NCI-H1105 (cell line): ENCODE measurements at places on chromosomes 11 and 22.
A peak's percentile ranks its signal among the peaks of the same experiment; 100 is the strongest.

DNA sequence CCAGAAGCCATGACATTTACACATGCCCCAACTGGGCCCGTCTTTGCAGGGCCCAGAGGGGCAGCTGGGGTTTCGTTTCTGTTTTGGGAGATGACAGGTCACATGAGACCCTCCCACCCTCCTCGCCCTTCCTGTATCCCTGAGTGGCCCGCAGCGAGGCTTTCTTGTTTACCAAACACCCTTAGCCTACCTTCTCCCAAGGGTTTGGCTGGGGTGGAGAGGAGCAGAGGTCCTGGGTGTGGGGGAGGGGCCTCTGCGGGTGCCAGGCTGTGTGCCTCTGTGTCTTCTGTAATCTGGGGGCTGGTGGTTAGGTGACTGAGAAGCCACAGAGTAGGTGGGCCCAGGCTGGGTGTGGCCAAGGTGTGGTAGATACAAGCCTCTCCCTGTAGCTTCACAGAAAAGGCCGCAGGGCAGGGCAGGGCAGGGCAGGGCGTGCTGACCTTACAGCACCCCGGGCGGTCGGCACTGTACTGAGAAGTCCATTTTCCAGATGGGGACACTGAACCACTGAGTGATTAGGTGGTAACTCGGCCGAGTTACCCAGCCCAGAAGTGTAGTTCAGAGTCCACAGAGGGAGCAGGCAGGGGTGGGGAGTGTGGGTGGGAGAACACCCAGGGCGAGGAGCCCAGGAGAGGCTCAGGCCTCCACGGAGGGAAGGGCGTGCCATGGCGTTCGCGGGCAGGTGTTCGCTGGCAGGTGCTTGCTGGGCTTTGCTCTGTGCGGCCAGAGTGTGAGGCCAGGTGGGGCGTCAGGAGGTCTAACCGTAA lies 8.7 kb downstream of the PRR5 start:
- DNase-seq, result peak; percentile 57

DNA sequence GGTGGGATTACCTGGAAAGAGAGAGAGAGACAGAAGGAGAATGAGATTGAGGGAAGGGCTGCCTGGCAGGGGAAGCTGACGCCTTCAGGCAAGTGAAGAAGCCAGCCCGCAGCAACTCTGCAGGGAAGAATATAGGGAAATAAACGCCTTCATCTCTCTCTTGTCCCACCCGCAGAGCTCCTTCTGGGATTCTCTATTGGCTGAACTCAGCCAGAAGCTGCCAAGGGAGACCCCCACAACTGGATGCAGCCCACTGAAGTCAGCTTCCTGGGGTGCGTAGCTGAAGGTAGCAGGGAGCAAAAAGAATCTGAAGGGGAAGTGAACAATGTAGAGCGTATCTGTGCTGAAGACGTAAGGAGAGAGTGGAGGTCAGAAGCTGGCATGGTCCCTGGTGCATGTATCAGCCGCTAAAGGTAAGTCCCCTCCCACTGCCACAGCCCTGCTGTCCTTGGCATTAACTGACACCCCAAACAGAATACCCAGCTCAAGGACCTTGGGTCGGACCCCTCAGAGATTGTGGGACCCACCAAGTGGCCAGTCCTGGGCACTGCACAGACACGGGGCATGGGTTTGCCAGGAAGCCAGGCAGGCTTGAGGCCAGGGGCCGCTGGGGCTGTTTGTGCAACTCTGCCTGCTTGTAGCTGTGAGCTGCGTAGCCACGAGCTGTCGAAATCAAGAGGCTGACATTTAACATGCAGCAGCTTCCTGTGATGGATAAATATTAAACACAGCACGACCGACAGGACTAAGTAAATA lies 469.9 kb downstream of the MN1 start:
- DNase-seq, result no peak

- no peak for DNase-seq
Observed at GRCh38 chr11:37108436-37109285, 510.6 kb upstream of the RAG2 start.

GRCh38 chr11:30046578-30046945 lies 29.7 kb upstream of the KCNA4 start:
- DNase-seq, result no peak

- no peak for DNase-seq
Observed at GRCh38 chr11:115942011-115942410, 437.8 kb upstream of the CADM1 start.

DNA sequence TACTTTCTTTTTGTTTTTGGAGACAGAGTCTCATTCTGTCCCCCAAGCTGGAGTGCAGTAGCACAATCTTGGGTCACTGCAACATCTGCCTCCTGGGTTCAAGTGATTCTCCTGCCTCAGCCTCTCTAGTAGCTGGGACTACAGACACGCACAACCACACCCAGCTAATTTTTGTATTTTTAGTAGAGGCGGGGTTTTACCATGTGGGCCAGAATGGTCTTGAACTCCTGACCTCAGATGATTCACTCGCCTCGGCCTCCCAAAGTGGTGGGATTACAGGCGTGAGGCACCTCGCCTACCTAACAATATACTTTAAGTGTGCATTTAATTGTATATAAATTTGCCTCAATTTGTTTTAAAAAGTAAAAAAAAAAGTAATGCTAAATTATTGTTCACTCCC lies 38.4 kb downstream of the GRK3 start:
- DNase-seq, result no peak

- peak; percentile 32 for DNase-seq
Observed at GRCh38 chr11:108654994-108655631, 9.8 kb upstream of the DDX10 start.

DNA sequence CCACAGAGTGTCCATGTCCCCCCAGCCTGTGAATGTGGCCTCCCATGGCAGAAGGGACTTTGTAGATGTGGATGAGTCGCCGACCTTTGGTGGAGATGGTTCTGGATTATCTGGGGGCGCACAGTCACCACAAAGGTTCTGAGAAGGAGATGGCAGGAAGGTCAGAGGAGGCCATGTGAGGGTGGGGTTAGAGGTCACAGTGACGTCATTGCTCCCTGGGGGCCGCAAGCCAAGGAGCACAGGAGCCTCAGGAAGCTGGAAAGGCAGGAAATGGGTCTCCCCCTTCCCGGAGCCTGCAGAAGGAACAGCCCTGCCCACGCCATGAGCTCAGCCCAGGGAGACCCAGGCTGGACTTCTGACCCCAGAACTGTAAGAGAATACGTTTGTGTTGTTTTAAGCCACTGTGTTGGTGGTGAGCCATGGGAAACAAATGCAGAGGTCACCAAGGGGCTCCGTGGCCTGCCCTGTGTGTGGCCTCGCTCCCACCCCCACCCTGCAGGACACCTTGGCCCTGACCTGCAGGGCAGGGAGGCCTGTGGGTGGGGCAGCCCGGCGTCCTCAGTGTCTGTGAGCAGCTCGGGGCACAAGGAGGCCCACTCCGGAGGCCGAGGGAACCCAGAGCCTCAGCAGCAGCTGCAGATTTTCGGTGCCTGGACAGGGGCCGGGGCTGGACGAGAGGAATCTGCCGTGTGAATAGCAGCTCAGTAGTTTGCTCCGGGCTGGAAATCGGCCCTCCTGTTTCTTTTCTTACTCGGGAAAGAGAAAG lies 32.1 kb downstream of the GRAMD4 start:
- no peak for DNase-seq

GRCh38 chr22:50626314-50626849 lies 1.6 kb downstream of the ARSA start:
- no peak for DNase-seq

GRCh38 chr11:65918211-65919140 lies at the start of gene C11orf68:
C11orf68 (minus strand) TSS chr11:65919062; CDS start chr11:65919031, 31 bp downstream.
- no peak for DNase-seq

GRCh38 chr11:79054636-79055035 lies 386.2 kb downstream of the TENM4 start:
- no peak for DNase-seq

- DNase-seq, result no peak
Observed at GRCh38 chr11:126434950-126435335, 79.5 kb downstream of the ST3GAL4 start.

GRCh38 chr11:110929129-110929528 lies 216.9 kb upstream of the ARHGAP20 start:
- no peak for DNase-seq

DNA sequence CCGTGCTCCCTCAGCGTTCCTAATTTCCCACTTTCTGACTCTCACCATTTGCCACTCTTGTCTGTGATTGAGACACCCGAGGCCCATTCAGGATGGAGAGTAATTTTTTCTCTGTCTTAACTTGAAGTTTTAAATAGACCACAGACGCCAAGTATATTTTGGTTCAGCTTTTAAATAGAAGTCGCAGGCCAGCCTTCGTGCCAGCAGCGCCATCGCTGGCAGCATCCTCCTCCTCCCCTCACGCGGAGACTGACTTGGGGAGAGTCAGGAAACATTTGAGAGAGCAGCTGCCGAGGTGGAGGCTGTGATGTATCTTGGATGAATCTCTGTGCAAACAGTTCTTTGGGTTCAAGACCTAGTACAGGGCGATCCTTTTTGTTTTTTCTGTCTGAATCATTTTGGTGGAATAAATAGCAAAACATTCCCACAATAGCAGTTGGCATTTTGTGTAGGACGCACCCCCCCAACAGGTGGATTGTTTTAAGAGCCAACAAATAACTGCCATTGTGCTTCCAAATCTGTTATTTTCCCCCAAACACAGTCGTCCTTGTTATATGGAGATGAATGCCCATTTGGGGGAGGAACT lies 889 bp upstream of the DMC1 start:
- DNase-seq, result no peak

GRCh38 chr22:39241794-39242594 lies 2.8 kb downstream of the PDGFB start:
- DNase-seq, result no peak

DNA sequence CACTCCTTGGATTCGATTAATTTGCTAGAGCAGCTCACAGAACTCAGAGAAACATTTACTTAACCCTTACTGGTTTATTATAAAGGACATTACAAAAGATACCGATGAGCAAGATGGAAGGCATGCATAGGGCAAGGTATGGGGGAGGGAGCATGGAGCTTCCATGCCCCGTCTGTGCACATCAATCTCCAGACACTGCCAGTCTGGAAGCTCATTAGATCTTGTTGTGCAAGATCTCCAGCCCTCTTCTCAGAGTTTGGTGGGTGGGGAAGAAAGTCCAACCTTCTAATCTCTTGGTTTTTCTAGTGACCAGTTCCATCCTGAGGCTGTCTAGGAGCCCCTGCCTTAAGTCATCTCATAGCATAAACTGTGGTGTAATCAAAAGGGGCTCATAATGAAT lies 190.7 kb downstream of the UVRAG start:
- no peak for DNase-seq

DNA sequence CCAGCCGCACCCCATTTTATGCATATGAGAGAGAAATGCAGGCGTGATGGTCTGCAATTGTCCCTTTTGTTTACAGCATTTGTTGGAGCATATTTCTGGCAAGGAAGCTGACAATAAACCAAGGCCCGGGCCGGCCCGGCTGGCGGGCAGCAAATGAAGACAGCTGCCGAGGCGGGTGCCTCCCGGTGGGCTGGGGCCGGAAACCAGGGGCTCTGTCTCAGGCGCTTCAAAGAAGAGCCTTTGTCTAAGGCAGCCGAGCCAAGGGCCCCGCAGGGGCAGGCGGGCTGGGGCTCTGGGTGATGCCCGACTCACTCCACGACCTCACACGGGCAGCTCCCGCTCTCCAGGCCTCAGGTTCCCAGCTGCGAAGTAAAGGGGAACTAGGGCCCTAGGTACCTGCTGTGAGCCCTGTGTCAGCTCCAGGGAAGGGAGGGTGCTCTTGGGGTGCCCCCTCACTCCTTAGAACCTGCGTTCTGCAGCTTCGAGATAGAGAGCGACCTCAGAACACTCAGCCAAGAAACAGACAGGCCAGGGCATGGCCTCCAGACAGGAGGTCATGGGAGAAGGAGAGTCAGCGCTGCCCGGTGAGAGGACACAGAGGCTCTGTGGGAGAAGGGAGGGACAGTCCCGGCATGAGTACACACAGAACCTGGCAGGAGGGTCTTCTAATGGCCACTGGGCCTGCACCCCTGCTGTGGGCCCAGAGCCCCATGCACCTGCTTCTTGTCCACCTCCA lies 2.4 kb downstream of the LINC01488 start:
- DNase-seq, result no peak

GRCh38 chr11:124800226-124800929 lies at the start of gene MSANTD2:
MSANTD2 (minus strand) TSS chr11:124800406; CDS start chr11:124800380, 26 bp downstream.
- DNase-seq, result peak; percentile 85

DNA sequence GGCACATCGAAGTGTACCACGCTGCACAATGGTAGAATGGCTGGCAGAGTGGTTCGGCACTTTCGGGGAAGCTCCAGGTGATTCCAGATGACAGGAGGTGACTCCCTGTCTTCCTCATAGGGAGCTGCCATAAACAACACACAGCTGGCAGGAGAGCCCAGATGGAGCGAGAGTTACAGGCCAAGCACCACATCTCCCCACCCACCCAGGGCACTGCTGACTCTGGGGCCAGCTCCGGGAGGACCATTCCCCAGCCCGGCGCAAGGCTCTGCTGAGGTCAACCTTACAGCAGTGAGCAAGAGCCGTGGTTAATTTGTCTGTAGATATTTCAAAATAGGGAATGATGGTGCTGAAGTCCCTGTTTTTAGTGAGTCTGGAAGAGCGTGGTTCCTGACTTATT lies 78.8 kb upstream of the HMGXB4 start:
- DNase-seq, result no peak

- DNase-seq, result no peak
Observed at GRCh38 chr22:47067911-47068625, 305.6 kb downstream of the TBC1D22A start.

DNA sequence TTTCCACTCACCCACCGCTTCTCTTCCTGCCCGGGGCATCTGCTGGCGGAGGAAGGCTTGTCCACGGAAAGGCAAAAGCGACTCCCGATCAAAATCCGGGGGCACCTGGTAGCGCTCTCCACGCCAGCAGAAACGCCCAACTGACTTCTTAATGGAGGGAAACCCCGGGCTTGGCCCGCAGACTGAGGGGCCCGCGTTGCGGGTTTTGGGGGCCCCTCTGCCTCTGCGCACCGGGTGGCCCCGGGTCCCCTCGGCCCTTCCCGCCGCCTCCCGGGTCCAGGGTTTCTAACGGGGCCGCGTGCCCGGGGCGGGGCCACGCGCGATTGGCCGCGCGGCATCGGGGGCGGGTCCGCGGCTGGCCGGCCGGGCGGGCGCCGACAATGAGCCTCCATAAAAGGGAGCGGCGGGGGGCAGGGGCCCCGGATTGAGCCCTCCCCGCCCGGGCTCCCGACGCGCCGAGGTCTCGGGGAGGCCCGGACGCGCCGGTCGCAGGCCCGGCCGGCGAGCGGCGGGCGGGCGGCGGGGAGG lies at the start of gene SPINDOC:
Gene SPINDOC, plus strand, starts transcription at position 422 of the 528 bp plus-strand sequence. CDS start 231 bp downstream, outside the sequence.
- DNase-seq, result peak; percentile 78
